Liver (tissue), 10 donors: ENCODE measurements at places on chromosomes 2 and 18.

- no peak for DNase-seq
Measured at GRCh38 chr2:116435648-116436047, 1378.8 kb upstream of the DDX18 start.

DNA sequence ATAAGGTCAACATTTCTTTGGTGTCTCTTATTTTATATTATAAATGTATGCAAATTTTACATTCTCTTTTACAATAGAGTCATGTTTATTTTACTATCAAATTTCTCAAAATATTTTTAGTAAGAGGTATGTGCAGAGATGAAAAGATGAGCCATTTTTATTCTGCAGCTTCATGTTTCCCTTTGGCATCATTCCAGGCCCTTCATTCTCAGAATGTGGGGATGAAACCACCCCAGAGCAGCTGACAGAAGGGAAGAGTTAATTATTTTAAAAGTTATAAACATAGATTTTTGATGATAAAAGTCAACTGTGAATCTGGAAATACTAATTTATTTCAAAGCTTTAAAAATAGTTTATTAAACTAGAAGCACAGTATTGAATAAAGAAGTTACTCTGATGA, 12.8 kb upstream of the FSHR start:
- no peak for DNase-seq

DNA sequence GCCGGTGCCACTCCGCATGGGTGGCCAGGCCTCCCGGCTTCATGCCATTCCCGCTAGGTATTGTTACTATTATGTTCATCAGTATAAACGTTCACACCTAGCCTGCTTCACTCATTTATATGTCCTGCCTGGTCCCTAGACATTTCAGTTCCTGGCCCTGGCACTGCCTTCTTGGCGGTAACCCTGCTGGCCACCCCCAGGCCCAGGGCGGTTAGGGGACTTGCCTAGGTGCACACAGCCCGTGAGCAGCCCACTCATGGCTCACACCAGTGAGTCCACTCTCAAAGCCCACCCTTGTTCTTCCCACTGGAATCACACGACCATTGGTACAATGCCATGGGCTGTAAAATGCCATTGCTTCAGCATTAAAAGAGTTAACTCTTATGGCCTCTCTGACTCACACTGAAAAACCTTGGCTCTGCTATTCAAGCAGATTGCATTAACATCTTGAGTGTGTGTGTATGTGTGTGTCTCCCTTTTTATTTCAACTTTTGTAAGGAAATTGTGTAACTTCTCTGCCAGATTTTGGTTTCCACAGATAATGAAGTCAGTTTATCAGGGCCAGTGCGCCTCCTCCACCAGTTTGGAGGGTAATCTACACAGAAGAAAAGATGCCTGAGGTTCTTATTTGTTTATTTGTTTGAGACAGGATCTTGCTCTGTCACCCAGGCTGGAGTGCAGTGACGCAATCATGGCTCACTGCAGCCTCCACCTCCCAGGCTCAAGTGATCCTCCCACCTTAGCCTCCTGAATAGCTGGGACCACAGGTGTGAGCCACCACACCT, 74.2 kb downstream of the RAB31 start:
- DNase-seq = no peak

DNA sequence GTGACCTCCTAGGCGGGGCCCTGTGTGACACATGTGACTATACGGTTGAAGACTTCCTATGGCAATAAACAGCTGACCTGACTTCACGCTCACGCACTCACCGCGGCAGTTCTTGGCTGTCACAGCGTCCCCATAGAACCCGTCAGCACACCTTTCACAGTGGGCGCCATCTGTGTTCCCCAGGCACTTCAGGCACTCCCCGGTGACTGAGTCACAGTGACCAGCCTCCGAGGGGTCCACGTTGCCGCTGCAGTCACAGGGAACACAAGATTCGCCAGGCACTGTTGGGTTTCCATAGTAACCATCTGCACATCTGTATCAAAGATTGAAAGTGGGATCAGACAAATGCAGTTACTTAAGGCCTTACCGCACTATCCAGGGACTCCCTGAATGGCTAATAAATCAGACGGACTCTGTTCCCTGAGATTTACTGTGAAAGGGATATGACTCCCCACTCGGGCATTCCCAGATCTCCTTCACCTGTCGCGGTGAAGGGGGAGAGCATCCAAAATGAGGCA, 94.5 kb downstream of the LAMA1 start:
- DNase-seq = no peak

DNA sequence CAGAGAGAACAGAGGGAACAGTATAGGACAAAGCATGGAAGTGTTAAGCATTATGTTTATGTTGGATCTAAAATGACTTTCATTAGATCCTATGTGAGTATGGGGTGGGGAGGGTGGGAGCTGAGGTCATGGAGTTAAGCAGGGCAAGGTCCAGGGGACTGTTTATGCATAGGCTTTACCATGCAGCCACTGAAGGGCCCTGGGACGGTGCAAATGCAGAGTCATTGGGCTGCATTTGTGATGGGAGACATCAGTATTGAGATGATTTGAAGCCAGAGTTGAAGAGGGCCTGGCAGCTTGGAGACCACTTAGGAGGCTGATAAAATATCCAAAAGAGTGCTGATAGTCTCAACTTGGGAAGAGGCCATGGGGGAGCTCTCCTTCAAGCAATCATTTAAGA, 22.7 kb downstream of the IL1RL2 start:
- no peak for DNase-seq

GRCh38 chr2:130949954-130950353, 113.2 kb downstream of the ARHGEF4 start:
- no peak for DNase-seq

DNA sequence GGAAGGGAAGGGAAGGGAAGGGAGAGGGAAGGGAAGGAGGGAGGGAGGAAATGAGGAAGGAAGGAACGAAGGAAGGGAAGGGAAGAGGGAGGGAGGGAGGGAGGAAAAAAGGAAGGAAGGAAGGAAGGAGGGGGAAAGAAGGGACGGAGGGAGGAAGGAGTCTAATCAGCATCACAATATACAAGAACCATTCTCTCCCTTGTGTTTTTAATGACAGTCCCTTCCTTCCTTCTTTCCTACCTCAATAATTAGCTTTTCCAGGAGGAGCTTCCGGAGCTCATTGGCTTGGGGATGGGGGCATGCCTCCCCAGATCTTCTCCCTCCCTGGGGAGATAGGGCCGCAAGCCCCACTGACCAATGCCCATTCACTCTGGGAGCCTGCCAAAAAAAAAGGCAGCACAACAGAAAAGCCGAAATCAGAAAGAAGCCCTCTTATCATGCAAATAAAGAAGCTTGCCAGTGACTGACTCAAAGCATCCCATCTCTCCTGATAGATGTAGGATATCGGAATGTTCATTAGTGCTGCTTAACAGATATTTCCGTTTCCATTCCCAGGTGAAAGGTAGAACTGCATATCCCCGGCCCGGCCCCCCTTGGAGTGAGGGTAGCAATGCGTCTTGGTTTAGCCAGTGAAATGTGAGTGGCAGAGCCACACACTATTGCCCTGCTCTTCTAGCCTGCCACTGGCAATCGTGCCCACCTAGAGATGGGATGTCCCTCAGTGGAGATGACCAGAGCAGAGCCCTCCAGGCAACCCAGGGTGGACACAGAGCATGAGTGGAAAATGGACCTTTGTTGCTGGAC, 17.8 kb upstream of the SMAD7 start:
- no peak for DNase-seq

GRCh38 chr2:234479465-234479864, 17.4 kb downstream of the ARL4C start:
- DNase-seq = no peak

GRCh38 chr18:7681298-7681697, 114.2 kb downstream of the PTPRM start:
- no peak for DNase-seq

DNA sequence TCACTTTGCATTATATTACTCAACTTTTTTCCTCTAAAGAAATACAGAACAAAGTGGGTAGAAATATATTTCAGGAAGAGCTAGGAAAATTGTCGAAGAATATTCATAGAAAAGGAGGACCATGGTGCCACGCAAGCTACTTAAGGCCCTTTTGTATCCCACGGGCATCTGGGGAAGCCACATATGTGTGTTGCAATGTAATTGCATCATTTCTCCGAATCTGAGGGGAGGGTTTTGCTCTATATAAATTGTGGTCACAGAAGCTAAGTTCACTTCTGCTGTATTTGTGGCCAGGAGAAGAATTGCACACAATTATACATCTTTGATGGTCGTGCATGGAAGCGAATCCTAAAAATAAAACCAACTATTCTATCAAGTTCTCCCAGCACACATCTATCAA, 360.3 kb downstream of the IRS1 start:
- no peak for DNase-seq

- no peak for DNase-seq
Measured at GRCh38 chr2:161415034-161415986, 787 bp upstream of the TBR1 start.

- no peak for DNase-seq
Measured at GRCh38 chr18:76479351-76480238, 15.4 kb downstream of the ZNF516 start.

- DNase-seq = no peak
Measured at GRCh38 chr2:98482362-98482761, 37.7 kb downstream of the INPP4A start.

- peak; percentile 92 for DNase-seq
Measured at GRCh38 chr2:32977228-32977758, 30.5 kb downstream of the LTBP1 start.

GRCh38 chr2:16073471-16073870, 133.1 kb downstream of the MYCN start:
- no peak for DNase-seq

DNA sequence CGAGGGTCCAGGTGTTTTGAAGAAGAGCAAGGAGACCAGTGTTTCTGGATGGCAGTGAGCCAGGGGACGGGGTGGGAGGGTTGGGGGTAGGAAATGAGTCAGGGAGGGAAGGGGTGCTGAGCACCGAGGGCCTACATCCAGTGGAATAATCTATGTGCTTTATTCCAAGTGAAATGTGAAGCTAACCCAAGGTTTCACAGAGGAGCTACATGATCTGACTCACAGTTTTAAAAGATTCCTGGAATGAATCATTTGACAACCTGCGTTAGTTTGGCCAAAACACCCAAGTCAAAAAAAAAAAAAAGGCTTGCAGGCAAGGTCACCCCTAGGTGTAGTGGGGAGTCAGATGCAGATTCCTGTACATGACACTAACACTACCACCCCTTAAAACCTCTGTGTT, 419.7 kb upstream of the MEX3C start:
- DNase-seq = no peak

- no peak for DNase-seq
Measured at GRCh38 chr18:80137976-80138375, 28.9 kb downstream of the ADNP2 start.

- no peak for DNase-seq
Measured at GRCh38 chr2:48812416-48812815, 56.9 kb upstream of the LHCGR start.

GRCh38 chr2:197238043-197238365, 72.6 kb downstream of the ANKRD44 start:
- DNase-seq = no peak

DNA sequence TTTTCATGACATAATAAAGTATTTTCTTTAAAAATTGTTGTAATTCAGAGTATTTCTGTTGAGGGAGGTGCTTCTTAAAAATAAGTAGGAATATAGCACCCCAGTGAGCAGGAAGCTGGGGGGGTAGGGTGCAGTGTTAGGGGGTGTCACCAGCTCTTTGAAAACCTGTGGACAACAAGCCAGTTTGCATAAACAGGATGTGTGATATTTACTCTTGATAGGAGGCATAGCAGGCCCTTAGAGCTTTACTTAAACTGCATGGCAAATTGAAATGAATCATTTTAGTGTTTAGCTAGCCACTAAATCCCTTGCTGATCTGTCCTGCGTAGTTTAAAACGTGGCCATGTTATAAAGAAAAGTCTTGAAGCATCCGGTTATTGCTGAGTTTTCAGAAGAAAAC, 8.4 kb downstream of the TGIF1 start:
- no peak for DNase-seq

- DNase-seq = no peak
Measured at GRCh38 chr18:22391407-22392345, 26.0 kb downstream of the CTAGE1 start.

- no peak for DNase-seq
Measured at GRCh38 chr2:135052997-135053474, 944 bp downstream of the RAB3GAP1 start.

DNA sequence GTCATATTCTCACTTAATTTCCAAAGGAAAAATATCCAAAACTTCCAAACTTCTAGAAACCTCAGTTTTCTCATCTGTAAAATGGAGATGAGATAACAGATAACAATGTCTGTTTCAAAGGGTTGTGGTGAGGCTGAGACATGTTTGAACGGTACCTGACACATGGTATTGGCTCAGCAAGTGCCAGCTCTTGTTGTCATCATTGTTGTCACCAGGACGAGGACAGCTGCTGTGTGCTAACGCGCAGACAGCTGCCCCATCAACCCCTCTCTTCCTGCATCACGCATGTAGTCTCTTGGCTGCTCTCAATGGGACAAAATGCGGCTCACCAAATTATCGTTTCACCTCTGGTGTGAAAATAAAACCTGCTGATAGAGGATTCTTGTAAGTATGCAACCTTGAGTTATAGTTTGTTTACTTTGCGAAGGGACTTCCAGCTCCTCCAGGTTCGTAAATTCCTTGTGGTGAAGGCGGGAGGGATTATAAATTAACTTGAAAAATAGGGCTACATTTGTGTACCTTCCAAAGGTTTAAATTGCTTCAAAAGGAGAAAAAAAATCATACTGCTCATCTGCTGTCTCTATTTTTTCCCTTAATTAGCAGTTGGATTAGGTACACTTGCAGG, 605.4 kb downstream of the BCL11A start:
- no peak for DNase-seq

DNA sequence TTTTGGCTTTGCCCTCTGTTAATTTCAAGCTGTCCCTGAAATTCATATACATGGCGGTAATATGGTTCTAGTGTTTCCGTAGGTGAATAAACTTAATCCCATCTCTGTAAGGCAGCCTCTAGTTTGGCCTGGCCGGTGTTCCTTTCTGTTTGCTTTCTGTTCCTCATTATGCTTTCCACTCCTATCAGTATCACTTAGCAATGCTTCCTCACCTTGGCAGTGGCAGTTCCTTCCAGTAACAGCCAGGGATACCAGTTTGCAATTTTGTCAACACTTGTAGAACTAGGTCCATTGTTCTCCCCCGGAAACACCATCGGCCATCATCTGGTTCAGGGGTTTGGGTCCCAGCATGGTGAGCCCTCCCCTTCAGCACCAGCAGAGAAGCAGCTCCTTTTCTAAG, 18.2 kb upstream of the TNP1 start:
- DNase-seq = no peak

DNA sequence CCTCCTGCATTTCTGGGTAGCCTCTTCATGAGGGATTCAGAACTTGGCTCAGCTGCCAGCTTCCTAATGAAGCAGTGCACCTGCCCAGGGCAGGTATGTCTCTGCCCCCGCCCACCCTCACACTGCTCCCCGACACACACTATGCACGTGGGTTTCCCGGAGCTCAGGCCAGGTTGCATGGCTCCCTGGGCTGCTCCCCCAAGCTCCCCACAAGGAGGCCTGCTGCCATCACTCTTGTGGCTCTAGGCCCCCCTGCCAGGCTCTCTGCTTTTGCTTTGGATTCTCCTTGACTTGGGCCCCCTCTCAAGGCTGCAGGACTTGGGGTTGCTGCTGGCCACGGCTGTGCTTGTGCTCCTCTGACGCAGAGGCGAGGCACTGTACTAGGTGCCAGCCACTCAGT, 43.6 kb downstream of the ADD2 start:
- DNase-seq = no peak

- DNase-seq = no peak
Measured at GRCh38 chr18:55435592-55435991, 152.4 kb downstream of the TCF4 start.
